Stimulated activated CD4-positive, alpha-beta T cell treated with anti-CD3 and anti-CD28 coated beads, Interleukin-12 subunit alpha, Interleukin-12 subunit beta, amount 100 ng/mL, for 24 hours (primary cell): ENCODE measurements at places on chromosomes 2 and 18.

GRCh38 chr2:54728669-54729120, 5.2 kb downstream of the EML6 start:
- DNase-seq, result no peak

DNA sequence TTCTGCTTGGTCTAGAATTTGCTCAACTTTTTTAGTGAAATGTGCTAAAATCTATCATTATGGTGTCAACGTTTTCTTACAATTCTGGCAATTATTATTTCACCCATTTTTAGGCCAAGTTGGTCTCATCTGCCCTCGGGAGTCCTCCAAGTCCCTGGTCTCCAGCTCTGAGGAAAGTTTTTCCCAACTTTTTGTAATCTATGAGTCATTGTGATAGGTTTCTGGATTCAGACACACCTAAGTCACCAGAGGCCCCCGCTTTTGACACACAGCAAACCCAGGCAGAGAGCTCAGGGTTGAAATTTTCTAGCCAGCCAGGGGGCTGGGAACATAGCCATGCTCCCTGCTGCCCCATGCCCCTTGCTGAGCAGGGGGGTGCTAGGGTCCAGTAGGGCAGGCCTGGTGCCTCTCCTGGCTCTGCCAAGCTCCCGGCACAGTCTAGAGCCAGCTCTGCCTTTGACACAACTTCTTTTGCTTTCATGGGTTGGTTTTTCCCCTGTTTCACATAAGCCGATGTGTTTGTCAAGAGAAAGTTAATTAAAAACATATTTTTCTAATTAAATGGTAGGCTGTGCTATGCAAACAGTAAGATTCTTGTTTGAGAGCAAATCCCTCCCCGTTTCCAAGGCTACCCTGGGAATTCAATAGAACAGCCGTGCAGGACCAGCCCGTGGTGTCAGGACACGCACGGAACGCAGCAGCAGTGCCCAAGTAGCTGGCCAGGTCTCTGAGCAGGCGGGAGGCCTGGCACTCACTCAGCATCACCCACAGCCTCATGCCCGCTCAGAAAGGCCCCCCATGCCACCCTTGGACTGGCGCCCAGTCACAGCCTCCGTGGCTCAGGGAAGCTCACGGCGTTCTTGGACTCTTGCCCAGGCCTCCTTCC, 25.5 kb upstream of the SNED1 start:
- no peak for DNase-seq

DNA sequence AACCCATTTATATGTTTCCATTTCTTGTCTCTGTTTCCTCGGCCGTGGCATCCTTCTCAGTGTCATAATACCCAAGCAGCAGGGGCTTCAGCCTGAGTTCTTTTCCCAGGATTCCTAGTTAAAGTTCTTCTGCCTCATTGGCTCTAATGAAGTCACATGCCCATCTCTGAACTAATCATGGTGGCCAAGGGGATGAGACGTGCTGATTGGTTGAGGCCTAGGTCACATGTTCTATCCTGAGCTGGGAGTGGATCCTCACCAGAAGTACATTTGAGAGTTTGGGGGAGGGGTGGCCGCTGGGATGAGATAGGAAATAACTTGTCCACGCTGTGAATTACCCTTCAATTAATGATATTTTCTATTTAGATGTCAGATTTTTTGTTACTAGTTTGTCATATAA, 3.8 kb upstream of the UGT1A5 start:
- DNase-seq, result no peak

DNA sequence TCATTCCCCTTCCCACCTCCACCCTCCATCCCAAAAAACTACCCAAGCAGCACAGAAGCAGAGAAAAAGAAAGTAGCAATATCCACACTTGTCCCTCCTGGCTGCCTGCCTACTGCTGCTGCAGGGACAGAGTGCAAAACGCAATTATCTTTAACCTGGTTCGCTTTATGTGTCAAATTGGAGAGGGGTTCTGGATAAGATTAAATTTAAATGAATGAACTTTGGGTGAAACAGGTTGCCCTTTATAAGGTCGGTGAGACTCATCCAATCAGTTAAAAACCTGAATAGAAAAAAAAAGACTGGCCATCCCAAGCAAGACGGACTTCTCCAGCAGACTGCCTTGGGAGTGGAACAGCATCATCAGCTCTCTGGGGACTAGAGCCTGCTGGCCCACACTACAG, 62.6 kb downstream of the ANKRD44 start:
- DNase-seq, result no peak

DNA sequence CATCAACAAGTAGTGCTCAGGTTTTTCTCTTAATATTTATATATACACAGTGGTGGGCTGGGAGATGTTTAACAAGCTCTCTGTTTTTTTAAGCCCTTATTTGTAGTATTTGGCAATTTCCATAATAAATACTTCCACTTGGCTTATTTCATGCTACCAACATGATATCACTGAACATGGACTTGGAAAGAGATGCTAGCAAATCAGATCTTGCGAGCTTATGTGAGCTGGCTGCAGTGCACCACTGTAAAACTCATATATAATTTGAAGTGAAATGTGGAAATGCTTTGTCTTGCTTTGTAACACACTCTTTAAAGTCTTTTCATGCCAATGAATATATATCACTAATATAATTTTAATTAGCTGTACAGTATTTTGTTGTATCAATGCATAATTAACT, 155.7 kb downstream of the ALK start:
- no peak for DNase-seq

- DNase-seq, result no peak
Measured at GRCh38 chr2:171009386-171009785, 80.3 kb downstream of the GORASP2 start.

DNA sequence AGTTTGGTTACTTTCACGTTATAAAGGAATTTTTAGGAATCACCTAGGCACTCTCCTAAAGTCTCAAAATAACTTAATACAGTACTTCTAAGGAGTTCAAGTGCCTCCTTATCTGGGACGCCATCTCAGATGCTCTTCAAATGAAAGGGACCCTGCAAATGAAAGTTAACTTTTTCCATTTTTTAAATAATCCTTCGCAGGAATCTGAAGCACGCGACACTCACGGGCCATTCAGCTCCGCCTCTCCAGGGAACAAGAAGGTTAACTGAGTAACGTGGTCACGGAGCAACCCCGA, 537 bp upstream of the ZC3H15 start:
- DNase-seq, result no peak

GRCh38 chr2:241859436-241860183, 916 bp upstream of the PDCD1 start:
- peak; percentile 76 for DNase-seq

DNA sequence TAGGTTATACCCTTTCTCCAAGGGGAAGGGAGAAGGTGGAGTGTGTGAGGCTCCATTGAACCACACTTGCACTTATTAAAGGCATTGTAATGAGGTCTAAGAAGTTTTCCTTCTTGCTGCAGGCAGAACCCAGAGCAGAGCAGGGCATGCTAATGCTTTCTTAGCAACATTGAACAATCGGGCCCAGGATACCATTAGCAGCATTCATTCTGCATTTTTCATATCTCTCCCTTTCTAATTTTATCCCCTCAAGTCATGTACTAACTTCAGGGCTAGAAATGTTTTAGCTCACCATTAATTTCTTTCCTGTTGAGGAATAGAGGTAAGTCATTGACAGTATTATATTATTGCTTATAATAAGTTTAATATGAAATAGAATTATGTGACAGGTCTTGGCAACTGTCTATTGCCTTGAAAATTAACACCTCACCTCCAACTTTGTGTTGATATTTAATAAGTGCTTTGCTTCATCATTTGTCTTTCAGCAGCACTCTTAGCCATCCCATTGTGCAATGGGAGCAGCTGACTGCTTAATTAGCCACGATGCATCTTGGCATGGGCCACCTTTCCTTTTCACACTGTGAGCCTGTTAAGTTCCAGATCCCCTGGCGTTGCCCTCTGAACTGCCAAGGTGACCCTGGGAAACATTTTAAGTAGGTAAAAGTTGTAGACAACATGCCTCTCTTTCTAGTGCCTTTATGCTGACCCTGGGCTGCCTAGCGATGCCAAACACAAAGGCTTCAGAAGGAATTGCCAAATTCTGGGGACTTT, 300.8 kb upstream of the MEX3C start:
- DNase-seq, result no peak

- DNase-seq, result no peak
Measured at GRCh38 chr2:209872675-209873074, 101.0 kb downstream of the UNC80 start.

- no peak for DNase-seq
Measured at GRCh38 chr2:68784915-68785314, 50.3 kb downstream of the ARHGAP25 start.

DNA sequence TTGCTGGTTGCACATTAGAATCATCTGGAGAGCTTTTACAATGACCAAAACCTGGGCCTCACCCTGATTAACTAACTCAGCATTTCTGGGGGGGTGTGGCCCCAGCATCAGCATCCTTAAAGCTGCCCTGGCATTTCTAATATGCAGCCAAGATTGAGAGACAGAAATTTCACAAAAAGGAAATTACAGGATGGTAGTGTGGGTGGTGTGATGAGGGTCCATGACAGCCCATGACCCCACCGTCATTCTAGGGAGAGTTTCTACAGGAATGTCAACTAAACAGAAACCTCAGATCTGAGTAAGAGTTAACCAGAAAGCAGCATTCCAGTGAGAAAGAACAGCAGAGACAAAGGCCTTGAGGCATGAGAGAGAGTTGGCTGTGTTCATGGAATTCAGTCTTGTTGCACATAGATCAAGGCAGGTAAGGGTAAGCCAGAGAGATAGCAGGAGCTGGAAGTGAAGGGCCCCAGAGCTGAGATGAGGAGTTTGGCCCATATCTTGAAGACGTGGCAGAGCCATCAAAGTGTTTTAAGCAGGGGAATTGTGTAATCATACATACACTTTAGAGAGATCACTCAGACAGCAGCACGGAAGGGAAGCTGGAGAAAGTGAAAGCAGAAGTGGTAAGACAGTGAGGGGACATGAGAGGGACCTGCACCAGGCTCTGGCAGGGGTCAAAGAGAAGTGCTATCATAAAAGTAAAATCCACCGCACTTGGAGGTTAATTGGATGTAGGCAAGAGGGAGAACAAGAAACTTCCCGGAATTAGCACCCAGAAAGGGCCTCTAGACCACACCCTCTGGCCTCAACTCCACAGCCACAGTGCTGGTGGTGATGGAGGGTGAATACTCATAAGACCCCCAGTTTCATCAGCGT, 7.8 kb upstream of the TRABD2A start:
- DNase-seq, result no peak

- no peak for DNase-seq
Measured at GRCh38 chr2:200003444-200003843, 48.1 kb downstream of the MAIP1 start.

DNA sequence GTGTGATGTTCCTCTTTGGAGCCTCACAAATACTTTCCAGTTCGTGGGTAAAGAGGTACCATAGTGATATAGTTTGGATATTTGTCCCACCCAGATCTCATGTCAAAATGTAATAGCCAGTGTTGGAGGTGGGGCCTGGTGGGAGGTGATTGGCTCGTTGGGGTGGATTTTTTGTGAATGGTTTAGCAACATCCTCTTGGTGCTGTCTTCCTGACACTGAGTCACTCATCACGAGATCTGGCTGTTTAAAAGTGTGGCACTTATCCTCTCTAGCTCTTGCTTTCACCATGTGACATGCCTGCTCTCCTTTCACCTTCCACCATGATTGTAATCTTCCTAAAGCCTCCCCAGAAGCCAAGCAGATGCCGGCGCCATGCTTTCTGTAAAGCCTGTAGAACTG, 3.0 kb upstream of the CCDC93 start:
- no peak for DNase-seq
